Stimulated activated CD4-positive, alpha-beta T cell treated with anti-CD3 and anti-CD28 coated beads, Interleukin-4, amount 100 ng/mL, for 1 hour (primary cell): ENCODE measurements at places on chromosomes 1 and 21.

DNA sequence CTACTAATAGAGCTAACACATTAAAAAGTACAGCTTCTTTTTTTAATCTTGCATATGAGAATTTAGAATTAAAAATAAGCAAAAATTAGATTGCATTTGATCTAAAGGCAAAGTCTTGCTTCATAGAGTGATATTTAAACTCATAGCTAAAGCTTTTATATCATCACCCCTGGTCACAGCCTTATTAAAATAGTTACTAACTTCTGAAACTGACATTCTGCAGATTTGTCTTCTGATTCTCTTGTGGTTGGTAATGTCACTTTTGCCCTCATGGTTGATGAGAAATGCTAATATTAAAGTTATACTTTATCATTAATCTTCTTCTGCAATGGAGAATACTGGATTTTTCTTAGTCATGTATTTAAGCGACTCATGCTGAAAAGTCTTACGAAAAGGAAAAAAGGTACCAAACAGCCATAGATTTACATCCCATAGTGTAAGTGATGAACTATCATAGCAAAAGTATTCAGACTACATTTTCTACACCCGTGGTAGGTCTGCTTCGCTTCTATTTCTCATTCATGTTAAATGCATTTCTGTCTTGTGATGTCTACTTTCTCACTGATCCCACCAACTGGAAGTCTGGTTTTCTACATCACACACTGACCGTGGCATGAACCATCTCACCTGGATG lies 330.5 kb upstream of the B3GALT2 start:
- DNase-seq, result no peak

DNA sequence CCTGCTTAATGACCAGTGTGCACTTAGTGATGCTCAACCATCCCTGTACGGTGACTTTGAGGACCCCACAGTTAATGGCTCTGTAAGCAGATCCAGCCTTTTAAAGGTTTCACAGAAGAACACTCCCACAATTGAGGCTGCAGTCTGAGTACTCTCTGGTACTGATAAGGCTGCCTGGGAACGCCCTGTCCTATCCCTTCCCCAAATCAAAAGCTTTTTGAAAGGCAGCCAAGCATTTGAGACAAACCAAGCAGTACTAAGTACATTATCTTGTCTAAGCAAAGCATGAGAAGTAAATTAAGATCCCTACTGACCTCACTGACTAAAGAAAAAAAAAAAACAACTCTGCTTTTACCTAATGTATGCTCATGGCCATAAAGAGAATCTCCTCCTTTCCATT lies 60.7 kb downstream of the SH3GLB1 start:
- DNase-seq, result no peak

DNA sequence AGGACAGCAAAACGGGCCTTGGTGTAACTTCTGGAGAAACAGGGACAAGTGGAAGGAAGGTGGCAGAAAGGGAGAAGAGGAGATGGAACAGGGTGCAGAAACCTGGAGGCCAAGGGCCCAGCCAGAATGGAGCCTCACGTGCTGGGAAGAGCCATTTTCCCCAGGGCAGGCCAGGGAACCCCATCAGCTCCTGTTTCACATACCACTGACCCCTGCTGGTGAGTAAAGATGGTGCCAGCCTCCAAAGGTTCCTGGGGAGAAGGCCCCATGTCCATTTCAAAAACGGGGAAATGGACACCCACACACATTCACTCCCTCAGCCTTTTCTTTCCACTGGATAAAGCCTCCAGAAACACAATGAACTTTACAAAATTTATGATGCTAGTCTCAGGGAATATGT lies 57.6 kb upstream of the JUN start:
- DNase-seq, result no peak

- DNase-seq, result no peak
Observed at GRCh38 chr1:191882870-191883269, 275.4 kb upstream of the RGS18 start.

DNA sequence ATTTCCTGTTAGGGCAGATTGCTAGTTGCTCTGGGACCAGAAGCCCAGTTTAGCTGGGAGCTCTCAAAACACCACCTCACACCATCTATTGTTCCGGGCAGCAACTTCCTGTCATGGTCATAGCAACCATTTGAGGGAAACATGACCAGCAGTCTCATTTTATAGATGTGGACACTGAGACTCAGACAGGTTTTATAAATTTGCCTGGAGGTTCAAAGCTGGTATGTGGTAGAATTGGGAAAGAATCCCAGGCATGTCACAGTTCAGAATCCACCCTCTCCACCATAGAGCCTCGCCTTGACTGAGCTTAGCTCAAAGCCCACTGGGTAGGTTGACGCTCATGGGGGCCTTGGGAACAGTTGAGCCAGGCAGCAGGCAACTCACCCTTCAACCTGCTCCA lies 14.0 kb upstream of the TRIM67 start:
- no peak for DNase-seq

DNA sequence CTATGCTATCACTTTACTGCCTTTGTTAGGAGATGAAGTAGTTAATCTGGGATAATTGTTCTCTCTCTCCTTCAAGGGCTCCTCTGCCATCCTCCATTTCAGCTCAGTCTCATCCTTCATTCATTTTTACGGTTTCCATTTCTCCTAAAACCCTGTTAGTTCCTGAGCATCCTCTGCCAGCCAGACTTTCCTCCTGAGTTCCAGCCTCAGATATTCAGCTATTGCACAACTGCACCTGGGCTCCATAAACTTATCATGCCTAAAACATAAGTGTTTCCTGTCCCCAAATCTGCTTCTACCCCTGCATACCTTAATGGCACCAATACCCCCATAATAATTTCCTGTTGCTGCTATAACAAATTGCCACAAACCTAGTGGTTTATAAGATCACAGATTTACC lies 39.6 kb upstream of the SOX13 start:
- DNase-seq, result no peak

- DNase-seq, result no peak
Observed at GRCh38 chr1:208433086-208433485, 188.9 kb upstream of the PLXNA2 start.

DNA sequence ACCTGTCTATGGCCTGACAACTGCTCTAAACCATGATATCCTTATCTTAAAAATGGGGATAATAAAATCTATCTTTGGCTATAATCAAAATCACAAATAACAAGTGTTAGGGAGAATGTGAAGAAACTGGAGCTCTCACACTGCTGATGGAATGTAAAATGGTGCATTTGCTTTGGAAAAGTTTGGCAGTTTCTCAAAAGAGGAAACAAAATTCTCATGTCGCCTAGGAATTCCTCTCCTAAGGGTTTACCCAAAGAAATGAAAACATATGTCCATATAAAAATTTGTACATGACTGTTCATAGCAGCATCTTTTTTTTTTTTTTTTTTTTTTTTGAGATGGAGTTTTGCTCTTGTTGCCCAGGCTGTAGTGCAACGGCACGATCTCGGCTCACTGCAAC lies 64.3 kb downstream of the ZNF281 start:
- no peak for DNase-seq

DNA sequence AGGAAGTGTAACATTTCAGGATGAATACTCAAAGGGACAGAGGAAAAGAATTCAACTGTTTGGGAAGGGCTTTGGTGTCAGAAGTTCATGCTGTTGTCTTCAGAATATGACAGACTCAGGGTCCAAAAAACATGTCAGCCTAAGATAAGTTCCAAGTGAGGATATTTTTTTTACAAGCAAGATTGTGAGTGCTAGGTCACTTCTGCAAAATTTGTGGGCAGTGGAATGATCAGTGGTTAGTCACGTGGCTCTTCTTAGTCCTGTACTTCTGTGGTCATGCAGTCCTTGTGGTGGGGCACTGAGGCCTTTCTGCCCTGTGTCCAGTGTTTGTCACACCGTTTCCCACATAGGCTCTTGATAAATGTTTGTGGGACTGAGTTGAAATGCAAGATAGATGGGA lies 5.2 kb downstream of the RGL1 start:
- DNase-seq, result no peak

- no peak for DNase-seq
Observed at GRCh38 chr1:212196355-212196754, 88.9 kb upstream of the PPP2R5A start.

DNA sequence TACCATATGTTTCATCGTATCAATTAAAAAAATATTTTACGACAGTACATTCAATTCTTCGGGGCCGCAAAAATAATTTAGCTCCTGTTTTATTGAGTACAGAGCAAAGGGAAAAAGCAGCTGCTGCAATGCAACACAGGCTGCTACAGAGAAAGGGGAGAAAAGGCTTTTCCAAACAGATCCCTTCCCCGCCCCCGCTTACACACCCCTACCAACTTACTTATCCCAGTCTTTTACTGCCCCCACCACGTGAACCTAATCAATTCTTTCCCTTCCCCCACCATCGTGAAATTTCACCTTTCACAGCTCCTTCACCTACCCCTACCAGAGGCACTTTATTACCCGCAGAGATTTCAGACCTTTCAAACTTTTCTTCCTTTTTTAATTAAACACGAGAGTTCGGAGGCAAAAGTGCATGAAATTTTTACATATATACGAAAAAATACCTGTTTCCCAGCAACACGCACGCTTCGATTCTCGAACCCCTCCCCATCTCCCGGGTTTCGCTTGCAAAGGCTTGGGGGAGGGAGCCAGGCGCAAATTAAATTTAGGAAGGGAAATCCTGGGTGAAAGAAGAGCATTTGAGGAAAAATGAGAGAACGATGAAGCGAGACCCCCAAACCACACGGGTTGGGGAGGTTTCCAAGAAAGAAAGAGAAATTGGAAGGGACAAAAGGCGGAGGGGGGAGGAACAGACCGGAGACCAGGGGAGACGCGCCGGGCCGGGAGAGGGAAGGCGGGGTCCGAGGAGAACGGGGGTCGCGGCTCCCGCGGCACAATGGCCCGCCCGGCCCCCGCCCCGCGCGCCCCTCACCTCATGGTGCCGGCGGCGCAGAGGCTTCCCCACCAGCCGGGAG lies 823 bp downstream of the ENAH start:
- no peak for DNase-seq

DNA sequence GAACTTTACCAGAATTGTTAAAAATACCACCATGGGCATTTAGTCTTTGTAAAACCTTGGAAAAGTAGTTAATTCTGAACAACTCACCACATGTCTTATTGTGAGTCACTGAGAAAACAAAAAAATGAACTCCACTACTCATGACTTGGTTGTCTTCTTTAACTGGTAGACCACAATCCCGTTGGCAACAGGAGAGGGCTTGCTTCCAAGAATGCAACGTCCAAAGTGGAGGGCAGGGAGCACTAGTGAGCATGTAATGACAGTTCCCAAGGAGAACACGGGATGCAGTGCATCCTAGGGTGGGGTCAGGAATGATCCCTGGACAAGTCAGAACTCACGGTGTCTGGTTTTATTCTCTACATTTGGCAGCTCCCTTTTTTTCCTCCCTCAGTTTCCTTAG lies 15.2 kb upstream of the HMCN1 start:
- no peak for DNase-seq

- no peak for DNase-seq
Observed at GRCh38 chr1:115807723-115808122, 33.2 kb downstream of the NHLH2 start.

- DNase-seq, result no peak
Observed at GRCh38 chr21:28712411-28712810, 280.3 kb downstream of the LTN1 start.

DNA sequence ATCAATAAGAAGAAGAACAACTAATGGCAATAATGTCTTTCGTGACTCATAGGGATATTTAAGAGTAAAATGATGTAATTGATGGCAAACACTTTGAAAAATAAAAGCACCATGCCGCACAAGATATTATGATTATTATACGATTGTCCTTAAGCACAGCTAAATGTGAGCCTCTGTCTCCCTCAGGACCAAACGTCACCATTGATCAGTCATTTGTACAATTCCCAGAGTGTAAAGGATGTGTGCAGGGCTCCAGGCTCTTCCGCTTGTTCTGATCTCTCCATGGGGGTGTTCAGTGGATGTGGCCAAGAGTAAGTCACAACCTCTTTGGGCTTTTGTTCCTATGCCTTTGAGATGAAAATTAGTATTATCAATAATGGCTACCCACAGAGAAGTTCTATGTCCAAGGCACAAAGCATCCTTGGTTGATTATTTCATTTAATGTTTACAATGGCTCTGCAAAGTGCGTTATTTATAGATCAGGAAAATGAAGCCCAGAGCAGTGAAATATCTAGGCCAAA lies 17.7 kb upstream of the C1orf87 start:
- DNase-seq, result no peak

- no peak for DNase-seq
Observed at GRCh38 chr21:42859891-42860230, 19.5 kb downstream of the WDR4 start.

GRCh38 chr1:113980110-113980509 lies 836 bp downstream of the OLFML3 start:
- no peak for DNase-seq

GRCh38 chr1:41662061-41662764 lies 177.7 kb upstream of the EDN2 start:
- DNase-seq, result peak; percentile 76

DNA sequence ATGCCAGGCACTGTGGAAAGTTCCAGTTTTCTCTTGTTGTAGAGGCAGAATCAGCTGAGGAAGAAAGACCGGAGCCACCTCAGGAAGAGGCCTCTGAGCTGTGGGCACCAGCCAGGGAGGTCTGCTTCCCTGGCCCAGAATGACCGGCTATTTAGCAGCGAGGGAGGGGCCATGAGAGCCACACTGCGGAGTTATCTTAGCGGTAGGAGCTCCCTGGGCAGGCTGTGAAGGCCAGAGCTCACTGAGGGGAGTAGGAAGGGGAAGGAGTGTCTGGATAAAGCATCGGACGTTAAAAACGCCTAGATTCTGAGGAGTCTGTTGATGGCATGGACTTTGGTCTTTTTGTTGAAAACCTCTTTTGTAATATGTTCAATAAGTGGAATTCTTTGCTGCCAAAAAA lies 36.5 kb downstream of the TSEN15 start:
- no peak for DNase-seq

GRCh38 chr1:112026501-112026900 lies 37.0 kb upstream of the KCND3 start:
- no peak for DNase-seq

DNA sequence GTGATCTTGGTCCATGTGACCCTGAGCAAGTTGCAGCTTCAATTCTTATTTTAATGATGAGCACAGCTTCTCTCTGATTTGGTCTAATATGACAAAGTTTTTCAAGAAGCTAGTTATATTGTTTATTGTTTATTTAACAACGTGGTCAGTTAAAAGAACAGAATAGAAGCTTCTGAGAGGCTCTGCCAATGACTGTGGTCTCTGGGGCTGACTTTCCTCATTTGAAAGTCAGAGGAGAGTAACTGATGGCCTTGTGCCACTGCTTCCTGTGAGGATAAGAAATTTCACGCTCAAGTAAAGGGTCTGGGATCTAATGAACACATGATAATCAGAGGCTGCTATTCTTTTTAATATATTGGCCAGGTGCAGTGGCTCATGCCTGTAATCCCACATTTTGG lies 7.3 kb downstream of the HHIPL2 start:
- DNase-seq, result no peak

DNA sequence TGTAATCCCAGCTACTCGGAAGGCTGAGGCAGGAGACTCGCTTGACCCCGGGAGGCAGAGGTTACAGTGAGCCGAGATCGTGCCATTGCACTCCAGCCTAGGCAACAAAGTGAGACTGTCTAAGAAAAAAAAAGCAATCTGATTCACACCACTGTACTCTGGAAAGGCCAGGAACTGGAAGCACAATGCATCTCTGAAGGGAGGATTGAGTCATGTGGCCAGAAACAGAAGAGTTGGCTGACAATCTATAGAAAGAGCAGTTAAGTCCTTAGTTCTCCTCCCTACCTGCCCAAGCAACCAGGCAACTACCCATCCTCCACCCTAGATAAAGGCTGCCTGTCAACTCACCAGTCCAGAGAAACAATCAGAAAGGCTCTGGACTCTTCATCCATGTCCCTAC lies 45.9 kb downstream of the PIK3R3 start:
- no peak for DNase-seq

GRCh38 chr1:206497774-206498173 lies 9.6 kb upstream of the RASSF5 start:
- DNase-seq, result no peak

- DNase-seq, result no peak
Observed at GRCh38 chr1:19096036-19096833, 113.8 kb downstream of the UBR4 start.
